Right ventricle myocardium inferior (tissue), 1 donor: ENCODE measurements at places on chromosomes 11 and 22.

DNA sequence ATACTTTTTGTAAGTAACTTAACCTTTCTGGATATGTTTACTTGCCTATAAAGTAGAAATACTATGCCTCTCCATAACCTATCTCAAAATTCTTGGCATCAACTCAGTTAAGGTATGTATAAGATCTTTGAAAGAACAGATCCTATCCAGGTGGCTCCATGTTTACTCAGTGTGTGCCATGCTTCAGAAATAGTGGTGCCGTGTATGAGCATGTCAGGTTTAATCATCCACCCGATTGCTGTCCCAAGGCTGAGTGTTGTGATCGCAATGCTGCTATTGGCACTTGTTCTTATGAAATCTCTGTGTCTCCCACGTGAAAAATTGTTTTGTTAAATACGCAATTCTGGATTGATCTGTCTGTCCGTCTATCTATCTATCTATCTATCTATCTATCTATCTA lies 85.9 kb upstream of the SNX19 start:
- DNase-seq: no peak

GRCh38 chr11:116870054-116870453 lies 32.6 kb upstream of the APOA1 start:
- no peak for DNase-seq

DNA sequence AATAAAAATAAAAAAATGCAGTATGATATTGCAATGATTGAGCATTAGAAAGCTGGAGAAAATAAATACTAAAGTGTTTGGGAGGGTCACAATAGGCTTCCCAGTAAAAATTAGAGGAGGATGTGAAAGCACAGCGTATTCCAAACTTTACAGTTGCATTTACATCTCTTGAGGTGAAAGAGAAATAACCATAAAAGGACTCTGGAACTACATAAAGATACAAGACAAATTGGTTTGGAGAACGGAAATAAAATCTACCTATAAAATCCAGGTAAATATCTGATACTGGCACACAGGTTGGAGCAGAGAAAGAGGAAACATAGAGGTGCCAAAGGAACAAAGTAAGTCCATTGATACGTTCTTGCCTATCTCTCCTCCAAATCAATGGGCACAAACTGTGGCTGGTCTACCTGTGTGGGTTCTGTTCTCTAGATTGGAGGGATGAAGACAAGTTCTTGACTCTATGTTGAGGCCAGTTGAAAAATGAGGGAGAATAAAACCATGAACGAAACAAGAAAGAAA lies at the start of gene MS4A12:
Gene MS4A12 (plus strand): TSS at position 291 of the 522 bp plus-strand sequence. CDS start 4,541 bp downstream, outside the sequence.
- DNase-seq: no peak

- DNase-seq: peak; percentile 88
Observed at GRCh38 chr22:44182588-44183286, 2.0 kb downstream of the PARVG start.

DNA sequence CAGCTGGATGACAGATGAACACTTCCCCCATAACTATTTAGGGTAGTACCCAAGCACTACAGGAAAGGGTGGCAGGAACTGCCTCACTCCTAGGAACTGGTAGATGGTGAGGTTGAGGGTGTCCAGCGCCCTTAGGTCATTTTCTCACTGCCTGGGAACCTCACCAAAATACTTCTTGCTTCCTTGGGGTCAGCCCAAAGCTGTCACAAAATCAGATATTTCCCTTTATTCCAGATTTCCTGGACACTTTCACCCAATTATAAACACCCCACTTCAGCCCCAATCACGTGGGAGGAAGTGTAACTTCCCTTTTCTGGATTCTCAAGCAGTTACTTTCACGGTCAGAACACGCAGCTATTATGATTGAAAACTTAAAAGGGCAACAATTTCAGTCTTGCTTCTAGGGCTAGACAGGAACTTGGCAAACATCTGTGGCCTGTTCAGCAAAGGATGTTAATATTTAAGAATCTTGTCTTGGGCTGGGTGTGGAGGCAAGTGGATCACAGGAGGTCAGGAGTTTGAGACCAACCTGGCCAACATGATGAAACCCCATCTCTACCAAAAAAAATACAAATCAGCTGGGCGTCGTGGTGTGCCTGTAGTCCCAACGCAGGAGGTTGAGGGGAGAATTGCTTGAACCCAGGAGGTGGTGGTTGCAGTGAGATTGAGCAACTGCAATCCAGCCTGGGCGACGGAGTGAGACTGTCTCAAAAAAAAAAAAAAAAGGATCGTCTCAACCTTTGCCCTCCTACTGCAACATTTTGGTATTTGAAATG lies 4.0 kb downstream of the FTH1 start:
- no peak for DNase-seq

DNA sequence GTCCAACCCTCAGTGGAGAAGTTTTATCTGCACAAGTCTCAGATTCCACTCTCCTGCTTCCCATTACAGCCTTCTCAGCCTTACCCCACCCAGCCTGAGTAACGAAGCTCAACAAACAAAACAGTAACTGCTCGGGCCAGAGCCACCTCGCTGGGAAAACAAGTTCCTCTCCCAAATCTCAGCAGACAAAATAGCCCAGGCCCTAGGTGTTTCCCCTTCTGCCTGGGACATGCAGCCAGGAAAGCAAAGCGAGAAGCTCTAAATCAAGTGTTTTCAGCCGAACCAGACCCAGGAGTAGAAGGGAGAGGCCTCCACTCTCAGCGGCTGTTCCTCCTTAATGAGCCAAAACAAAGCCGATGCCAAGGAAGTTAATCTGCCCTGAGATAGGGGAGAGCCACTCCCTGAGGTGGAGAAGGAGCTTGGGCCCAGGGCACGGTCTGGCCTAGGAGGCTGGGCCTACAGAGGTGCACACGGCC lies 44.0 kb downstream of the LIF start:
- DNase-seq: no peak

DNA sequence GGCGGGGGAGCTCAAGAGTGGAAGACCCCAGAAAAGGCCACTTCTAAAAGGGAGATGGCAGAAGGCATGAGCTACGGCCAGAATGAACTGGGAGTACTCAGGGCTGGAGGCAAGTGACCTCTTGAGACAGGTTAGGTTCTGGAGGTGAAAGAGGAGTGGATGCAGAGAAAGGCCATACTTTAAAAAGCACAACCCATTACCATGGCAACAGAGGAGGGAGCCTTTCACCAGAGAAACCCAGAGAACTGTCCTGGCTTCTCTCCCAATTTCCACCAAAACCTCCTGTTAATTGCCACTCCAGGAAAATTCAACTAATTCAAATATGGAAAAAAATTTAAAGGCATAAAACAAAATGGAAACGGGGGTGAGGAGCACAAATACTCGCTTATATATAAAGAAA lies 15.8 kb downstream of the A4GALT start:
- DNase-seq: no peak

- no peak for DNase-seq
Observed at GRCh38 chr11:105108247-105108646, 31.3 kb downstream of the CARD18 start.

- no peak for DNase-seq
Observed at GRCh38 chr11:61553373-61554171, 27.3 kb downstream of the SYT7 start.

DNA sequence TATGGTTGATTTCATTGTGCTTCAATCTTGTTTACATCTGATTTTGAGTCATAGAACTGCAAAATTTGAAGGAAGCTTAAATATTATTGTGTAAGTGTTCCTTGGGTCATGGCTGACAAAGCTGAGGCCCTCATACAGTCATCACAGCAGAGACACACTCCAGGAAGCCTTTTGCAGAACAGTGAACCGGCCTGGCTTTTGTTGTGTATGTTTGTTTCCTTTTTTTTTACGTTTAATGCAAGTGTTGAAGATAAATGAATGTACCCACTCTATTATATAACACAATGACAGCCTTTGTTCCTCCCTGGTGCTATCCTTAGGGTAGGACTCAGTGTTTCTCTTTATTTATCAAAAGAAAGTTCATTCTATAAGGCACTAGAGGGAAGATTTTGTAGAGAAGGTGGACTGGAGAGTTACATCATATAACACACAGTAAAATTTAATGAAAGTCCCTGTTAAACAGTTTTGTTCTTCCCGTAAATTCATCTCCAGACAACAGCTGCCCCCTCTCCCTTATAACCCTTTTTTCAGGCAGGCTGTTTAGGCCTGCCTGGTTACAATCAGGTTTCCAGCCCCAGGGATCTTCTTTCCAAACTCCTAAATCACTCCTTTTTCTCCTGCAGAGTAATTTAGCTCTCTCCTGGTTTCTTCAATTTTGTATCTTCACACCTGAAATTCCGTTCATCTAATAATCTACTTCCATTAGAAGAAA lies 34.3 kb upstream of the CSTF3 start:
- no peak for DNase-seq

GRCh38 chr22:38097557-38098409 lies 12.7 kb downstream of the BAIAP2L2 start:
- DNase-seq: peak; percentile 56
